ENCODE measurements at places on chromosomes 1 and 21.

DNA sequence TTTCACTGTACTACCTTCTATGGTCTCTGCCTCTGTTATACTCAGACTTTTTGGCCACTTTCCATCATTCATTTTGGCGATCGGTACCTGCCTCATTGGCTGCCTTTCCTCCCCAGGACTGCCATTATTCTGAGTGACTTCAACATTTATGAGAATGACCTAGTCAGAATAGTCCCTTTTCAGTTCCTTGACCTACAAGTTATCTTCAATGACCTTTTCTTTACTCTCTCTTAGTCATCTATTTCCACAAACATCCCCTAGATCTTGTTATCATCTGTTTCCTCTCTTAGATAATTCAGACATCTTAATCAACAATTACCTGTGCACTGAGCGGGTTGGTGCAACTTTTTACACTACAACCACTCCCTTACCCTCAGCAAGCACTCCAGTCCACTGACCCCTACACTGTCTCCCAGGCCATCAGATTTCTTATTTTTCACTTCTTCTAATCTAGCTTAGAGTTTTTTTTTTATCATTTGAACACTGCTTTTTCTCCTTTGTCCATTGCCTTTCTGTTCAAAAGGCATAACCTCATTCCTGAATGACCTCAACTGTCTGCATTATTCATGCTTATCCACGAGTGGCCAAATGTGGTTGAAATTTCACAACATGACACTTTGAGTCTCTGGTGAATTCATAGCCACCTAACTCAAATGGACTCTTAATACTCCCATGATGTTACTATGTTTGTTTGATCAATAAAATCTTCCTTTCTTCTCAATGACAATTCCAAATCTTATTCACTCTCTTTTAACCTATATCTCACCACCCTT lies 112.7 kb downstream of the HMCN1 start:
- no peak for DNase-seq

DNA sequence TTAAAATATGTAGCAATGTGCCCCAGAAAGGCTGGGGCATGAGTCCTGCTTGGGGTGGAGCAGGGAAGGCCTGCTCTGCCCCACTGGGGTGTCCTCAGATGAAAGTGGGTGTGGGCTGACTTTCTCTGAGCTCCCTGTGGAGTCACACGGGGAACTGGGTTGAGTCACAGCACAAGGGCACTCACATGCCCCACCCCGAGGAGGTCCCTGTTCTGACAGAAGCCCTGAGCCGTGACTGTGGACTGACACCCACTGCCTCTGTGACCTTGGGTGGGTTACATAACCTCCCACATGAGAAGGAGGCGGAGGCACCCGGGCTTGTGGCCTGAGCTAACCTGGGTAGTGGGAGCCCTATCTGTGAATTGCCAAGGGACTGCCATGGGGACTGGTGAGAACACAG lies 52.5 kb upstream of the TINAGL1 start:
- DNase-seq: no peak

DNA sequence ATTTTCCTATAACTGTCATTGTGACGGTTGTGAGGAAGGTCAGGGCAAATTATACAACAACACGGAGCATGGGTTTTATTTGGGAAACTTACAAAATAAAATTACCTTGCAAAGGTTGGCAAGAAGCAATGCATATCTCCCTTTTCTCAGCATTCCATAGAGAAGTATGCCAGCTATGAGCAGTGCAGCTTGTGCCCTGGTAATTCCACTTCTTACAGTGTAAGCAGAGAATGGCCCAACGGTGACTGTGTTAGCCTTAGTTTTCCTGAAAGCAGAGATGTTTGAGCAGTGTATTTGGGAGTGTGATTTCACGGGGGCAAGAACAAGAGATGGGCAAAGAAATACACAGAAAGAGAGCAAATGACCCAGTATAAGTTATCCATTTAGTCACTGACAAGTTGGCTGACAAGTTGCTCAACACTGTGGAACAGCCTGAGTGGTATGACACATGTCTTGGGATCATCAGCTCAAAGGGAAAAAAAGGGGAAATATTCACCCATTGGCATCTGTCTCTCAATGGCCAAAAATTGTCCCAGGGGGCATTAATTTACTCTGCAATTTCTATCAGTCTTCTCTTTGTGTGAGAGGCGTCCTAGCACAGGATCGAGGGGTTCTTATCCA lies 210.9 kb upstream of the NRIP1 start:
- no peak for DNase-seq

DNA sequence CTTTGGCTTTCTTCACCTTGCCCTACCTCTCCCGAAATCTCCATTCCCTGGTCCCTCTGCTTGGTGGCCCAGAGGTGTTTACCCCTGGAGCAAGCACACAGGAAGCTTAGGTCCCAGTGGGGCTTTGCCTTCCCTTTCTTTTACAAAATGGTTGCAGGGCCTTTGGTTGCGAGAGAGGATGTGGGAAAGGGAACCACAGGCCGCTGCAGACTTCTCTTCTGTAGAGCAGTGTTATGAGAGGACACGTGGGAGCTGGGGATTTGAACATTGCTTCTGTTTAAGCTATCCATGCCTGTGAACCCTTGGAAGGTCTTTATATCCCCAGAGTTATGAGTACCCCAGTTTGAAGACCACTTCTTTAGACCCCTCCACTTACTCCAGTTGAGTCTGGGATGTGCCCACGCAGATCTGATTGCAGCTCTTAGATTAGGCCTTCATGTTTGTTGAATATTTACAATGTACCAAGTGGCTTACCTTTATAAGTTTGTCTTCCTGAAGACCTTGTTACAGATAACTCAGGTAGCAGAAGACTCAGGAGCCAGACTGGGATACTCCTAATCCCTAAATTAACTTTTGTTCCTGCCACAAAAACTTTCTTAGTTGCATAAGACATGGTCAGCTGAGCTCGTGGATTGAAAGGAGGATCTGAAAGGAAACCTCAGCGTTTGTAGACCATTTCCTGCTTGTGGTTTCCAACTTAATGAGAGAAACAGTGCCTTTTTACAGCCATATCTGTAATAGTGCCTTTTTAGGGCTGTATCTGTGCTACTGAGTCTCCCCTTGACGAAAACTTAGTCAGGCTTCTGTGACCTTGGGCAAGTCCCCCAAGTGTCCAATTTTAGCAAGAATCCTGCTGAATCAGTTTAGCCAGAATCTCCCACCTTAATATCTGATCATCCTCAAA lies 21.9 kb upstream of the IVNS1ABP start:
- DNase-seq: no peak

GRCh38 chr1:30513396-30514136 lies 209.8 kb downstream of the MATN1 start:
- DNase-seq: no peak

DNA sequence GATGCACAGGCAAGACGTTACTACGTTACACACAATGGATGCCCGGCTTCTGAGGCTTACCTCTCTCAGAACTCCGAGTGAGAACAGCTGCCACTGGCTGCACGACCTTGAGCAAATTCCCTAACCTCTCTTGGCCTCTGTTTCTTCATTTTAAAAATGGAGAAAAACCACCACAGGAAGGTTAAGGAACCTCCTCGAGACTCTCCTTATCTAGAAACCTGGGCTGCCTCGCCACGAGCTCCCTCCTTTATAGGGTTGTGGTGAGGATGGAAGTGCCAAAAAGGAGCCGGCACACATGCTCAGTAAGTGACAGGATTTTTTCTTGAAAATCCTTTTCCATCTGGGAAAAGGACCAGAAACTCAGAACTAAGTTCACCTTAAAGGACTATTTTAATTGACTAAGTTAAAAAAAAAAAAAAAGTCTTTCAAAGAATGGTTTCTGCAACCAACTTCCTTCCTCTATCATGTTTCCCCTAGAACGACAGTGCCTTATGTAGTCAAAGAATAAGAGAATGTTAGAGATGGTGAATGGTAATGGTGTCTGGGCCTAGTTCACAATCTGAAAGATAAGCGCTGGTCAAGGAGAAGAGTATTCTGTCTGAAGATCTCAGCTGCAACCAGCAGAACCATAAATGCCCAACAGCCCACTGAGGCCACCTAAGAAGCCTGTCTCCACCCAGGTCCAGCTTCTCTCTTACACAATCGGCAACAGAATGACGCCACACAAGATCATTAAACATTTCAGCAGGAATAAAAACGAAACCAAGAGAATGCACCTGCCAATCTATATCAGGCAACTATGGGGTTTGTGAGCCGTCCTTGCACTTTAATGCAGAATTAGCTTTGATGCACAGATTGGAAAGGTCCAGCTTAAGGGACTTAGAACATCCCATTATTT lies 64.9 kb downstream of the SLC45A1 start:
- DNase-seq: no peak

DNA sequence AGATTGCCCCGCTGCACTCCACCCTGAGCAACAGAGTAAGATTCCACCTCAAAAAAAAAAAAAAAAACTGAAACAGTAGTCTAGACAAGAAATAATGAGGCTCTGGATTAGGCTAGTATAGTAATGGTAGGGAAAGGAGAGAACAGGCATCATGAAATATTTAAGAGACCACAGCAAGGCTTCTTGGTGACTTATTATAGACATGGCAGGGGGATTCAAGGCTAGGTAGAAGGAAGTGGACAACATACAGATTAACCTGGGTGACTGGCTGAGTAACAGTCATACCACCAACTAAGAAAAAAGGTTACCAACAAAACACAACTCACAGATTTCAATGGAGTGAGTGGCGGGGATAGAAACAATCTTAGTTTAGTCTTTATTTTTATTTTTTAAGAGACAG lies 8.3 kb downstream of the NVL start:
- DNase-seq: no peak

- no peak for DNase-seq
These were observed 8.3 kb downstream of the PCSK9 start for GRCh38 chr1:55047611-55048010.

DNA sequence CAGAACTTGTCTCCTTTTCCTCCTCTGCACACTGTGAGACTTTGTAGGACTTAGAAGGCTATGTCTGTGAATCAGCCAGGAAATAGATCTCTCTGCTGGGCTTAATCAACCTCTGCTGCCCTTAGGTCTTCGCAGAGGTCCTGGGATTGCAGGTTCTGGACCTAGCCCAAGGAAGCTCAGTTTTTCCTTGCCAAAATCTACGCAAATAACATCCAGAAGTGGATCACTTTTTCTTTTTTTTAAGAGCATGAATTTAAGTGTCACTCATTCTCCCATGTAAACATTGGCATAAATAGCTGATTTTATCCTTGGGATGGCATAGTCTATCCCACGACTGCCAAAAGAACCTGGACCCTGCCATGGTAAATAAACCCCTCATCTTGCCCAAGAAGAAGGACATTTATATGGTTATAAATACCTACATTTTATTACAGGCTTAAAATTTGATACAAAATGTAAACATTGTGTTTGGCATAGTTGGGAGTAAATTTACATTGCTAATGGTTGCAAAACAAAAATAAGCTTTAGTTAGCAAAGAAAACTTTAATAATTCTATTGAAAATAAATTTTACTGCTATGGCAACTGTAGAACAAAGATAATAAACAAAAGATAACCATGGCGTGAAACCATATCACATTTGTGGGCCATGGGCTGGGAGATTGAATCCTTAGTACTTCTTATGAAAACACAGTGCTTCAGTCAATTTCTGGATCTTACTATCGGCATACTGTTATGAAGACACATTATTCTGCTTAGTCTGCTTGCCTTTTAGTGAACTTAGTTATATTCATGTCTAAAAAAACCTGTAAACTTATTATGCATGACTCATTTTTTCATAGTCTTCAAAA lies 24.5 kb upstream of the DISC1 start:
- no peak for DNase-seq

DNA sequence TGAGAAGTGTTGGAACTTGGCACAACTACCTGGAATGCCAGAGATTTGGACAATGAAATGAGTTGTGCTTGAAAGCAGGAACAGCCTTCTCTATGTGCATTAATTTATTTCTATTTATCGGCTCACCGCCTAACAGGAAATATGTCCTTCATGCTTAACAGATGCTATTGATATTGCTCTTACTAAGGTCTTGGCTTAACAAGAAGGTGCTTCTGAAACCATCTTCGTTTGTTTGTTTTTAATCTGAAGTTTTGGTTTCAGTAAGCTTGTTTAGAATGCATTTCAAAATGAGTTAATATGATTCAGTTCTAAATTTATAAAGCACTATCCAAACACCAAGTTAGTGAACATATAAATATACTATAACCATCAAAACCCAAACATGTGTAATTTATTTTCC lies 898.3 kb upstream of the B3GALT2 start:
- DNase-seq: no peak

GRCh38 chr1:28199328-28200233 lies 23.1 kb upstream of the PTAFR start:
- DNase-seq: no peak

- DNase-seq: no peak
These were observed 55.8 kb upstream of the CLDN14 start for GRCh38 chr21:36535618-36536241.

DNA sequence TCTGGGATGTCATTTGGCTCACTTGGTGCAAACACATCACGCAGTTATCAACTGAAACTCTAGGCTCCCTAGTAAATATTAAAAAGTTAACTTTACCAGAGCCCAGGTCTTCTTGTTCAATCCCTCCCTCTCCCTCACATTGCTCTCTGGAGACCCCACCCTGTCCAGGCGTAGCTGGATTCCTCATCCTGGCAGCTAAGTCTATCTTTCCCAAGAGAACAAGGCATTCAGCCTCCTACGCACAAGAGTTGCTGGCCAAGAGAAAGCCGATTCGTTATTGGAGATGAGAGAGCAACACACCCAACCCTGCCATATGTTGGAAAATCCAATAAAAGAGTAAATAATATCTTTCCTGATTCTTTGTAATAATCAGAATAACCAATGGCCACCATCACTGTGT lies 117.9 kb downstream of the SLC30A10 start:
- no peak for DNase-seq

- DNase-seq: no peak
These were observed 649.1 kb upstream of the PLXNA2 start for GRCh38 chr1:208893251-208893650.

DNA sequence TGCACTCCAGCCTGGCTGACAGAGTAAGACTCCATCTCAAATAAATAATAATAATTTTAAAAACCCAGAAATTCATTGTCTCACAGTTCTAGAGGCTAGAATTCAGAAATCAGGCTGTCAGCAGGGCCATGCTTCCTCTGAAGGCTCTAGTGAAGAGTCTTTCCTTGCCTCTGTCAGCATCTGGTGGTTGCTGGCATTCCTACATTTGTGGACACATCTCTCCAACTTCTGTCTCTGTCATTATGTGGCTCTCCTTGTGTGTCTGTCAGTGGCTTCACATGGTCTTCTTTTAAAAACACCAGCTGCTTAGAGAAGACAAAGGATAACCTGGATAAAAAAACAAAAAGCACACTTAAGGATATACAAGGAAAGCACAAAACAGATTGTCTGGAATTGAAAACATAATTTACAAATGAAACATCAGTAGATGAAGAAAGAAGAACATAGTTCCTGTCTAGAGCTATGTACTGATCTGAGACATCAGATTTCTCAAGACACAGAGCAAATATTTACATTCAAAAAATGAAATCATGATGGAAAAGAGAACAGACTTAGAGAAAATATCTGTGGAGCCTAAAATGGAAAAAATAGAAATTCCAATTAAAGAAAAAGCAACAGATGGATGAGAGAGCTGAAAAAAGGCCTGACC lies 32.7 kb upstream of the ASB17 start:
- no peak for DNase-seq

Data from esophagus squamous epithelium (tissue), 5 donors.